ENCODE measurements at places on chromosomes 1 and 21.

- no peak for DNase-seq
These were observed 40.6 kb downstream of the OPTC start for GRCh38 chr1:203534526-203534925.

GRCh38 chr1:25922971-25923552 lies 16.8 kb upstream of the STMN1 start:
- DNase-seq, result peak; percentile 27

DNA sequence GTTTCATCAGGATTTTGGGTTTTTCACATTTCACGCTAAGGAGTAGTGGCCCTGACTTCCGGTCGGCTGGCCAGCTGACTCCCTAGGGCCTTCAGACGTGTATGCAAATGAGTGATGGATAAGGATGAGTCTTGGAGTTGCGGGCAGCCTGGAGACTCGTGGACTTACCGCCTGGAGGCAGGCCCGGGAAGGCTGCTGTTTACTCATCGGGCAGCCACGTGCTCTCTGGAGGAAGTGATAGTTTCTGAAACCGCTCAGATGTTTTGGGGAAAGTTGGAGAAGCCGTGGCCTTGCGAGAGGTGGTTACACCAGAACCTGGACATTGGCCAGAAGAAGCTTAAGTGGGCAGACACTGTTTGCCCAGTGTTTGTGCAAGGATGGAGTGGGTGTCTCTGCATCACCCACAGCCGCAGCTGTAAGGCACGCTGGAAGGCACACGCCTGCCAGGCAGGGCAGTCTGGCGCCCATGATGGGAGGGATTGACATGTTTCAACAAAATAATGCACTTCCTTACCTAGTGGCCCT lies 23.1 kb upstream of the TNFRSF1B start:
- no peak for DNase-seq

DNA sequence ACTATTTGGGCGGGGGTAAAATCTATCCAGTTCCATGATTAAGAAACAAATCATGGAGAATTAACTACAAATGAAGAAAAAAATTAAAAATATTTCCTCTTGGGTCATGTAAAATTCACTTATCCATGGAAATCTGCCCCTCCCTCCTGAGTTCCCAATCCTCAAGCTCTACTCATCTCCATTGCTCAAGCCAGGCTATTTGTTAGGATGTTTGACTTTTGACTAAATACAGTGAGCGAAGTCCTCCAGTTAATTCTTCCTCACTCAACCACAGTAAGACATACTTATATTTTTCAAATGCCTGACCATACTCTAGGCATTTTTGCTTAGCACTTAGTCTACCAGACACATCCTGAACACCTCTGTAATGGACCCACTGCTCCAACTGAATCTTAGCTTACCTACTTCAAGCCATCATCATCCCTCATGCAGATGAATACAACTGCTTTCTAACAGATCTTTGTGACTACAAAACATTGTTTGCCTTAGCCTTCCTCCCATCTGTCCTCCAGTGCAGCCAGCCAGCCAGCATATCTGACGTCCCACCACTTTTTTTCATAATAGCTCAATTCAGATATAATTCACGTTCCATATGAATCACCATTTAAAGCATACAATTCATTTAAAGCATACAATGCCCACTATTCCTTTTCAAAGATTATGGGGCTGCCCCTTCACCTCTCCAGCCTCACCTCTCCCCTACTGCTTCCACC lies 154.2 kb downstream of the RERE start:
- no peak for DNase-seq

- DNase-seq, result no peak
These were observed 1.9 kb downstream of the SORT1 start for GRCh38 chr1:109395602-109396512.

DNA sequence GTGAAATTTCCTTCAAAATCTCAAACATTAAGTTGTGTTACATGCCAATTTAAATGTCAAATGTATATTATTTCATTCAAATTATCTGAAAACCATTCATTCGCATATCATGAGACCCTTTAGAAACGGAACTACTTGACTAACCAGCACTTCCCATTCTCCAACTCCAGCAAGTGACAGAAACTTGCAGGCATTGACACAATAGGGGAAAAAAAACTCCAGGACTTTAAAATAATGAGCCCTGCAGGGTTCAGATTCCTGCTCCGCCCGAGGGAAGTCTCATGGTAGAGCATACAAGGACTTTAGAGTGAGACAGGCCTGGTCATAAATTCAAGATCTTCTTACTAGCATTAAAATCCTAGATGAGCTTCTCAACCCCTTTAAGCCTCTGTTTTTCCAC lies 138.9 kb downstream of the NR5A2 start:
- DNase-seq, result no peak

Data from stimulated activated CD4-positive, alpha-beta T cell treated with anti-CD3 and anti-CD28 coated beads, Interleukin-4, amount 100 ng/mL, for 1 hour (primary cell).